ENCODE measurements at places on chromosomes 6 and 20. TPM values are rescaled to one million over a fixed set of nuclear protein-coding genes. Genes with fewer than 3 reads are reported as not detected.

The RING1 gene
- total RNA-seq: 22.8 TPM

The SUMO4 gene
- total RNA-seq: 0.58 TPM

The GTSF1L gene
- total RNA-seq: not detected

The PRDM13 gene
- not detected for total RNA-seq

The TCF15 gene
- not detected for total RNA-seq

The TP53TG5 gene
- not detected for total RNA-seq

The FABP7 gene
- total RNA-seq: not detected

The PCIF1 gene
- 6.7 TPM for total RNA-seq

The KHDC1L gene
- total RNA-seq: not detected

The NDUFAF5 gene
- 17.1 TPM for total RNA-seq

The PRR18 gene
- total RNA-seq: not detected

The SIRPG gene
- not detected for total RNA-seq

The TOX2 gene
- 1.4 TPM for total RNA-seq

The KCNQ2 gene
- 0.19 TPM for total RNA-seq

The SLC26A8 gene
- total RNA-seq: not detected

Measured in regular cardiac myocyte (primary cell).